ENCODE measurements at places on chromosomes 5 and 9. TPM values are rescaled to one million over a fixed set of nuclear protein-coding genes. Genes with fewer than 3 reads are reported as not detected.

GRCh38 chr9:35869621-35870216 lies 482 bp downstream of the OR13J1 start:
- no peak for DNase-seq

The RNF224 gene
- not detected for total RNA-seq

The SOHLH1 gene
- not detected for total RNA-seq

The PTBP3 gene
- total RNA-seq, result 129 TPM

The AIF1L gene
- not detected for total RNA-seq

Data from OCI-LY7 (cell line).